CD4-positive, alpha-beta memory T cell (primary cell): ENCODE measurements at places on chromosomes 4 and X. TPM values are rescaled to one million over a fixed set of nuclear protein-coding genes. Genes with fewer than 3 reads are reported as not detected.

DNA sequence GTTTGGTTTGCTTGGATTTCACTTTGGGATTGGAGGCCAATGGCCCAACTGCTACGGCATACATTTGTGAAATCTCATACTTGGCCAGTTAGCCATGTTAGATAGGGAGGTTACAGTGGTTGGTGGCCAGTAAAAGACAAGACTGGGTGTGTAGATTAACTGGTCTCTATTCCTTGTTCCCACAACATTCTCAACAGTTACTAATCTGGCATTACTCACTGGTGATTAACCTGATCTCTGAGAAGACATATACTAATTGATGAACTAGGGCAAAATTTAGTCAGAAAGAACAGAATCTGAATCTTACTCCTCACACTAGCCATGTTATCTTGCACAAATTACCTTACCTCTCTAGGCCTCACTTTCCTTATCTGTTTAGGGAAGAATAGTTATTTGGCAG is 33.4 kb downstream of the GATB start:
- H3K4me1 ChIP-seq = no peaks in the 10 kb centered on the region
- no peak for DNase-seq
- no peaks in the 10 kb centered on the region for H3K36me3 ChIP-seq
- no peak overlapping the region for H3K4me3 ChIP-seq
- no peaks in the 10 kb centered on the region for H3K27me3 ChIP-seq
- no peak overlapping the region for H3K27ac ChIP-seq

GRCh38 chr4:5526080-5526846 is 182.1 kb downstream of the EVC2 start:
- H3K27me3 ChIP-seq = no peaks in the 10 kb centered on the region
- no peaks in the 10 kb centered on the region for H3K36me3 ChIP-seq
- no peak for DNase-seq
- H3K4me3 ChIP-seq = no peak overlapping the region
- H3K4me1 ChIP-seq = no peaks in the 10 kb centered on the region

GRCh38 chrX:68632491-68632890 is 15.0 kb upstream of the STARD8 start:
- H3K4me1 ChIP-seq = no peaks in the 10 kb centered on the region
- no peak overlapping the region for H3K4me3 ChIP-seq
- no peaks in the 10 kb centered on the region for H3K36me3 ChIP-seq
- H3K27ac ChIP-seq = no peak overlapping the region
- no peak for DNase-seq

DNA sequence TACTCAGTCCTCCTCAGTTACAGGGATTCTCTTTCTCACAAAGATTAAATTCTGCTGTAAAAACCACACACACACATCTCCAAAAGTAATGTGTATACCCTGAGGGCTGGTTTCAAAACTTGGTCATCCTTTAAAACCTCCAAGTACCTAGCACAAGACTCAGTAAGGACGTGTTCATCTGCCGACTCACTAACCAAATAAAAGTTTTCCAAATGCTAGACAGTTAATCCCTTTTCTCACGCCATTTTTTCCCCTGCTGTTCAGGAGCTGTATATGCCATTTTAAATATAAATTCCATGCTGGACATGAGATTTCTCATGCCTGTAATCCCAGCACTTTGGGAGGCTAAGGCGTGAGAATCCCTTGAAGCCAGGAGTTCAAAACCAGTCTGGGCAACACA is 3.9 kb upstream of the SAT1 start:
- no peak overlapping the region for H3K27ac ChIP-seq
- no peak overlapping the region for H3K4me3 ChIP-seq
- H3K4me1 ChIP-seq = peaks cover 23% of the 10 kb centered on the region
- no peak for DNase-seq
- no peaks in the 10 kb centered on the region for H3K36me3 ChIP-seq

- H3K27ac ChIP-seq = no peak overlapping the region
- no peaks in the 10 kb centered on the region for H3K4me1 ChIP-seq
- peaks cover 5% of the 10 kb centered on the region for H3K27me3 ChIP-seq
- no peak overlapping the region for H3K4me3 ChIP-seq
- no peaks in the 10 kb centered on the region for H3K36me3 ChIP-seq
Observed at GRCh38 chr4:186727169-186727976, 3.7 kb upstream of the FAT1 start.

The TRIM2 gene
- 7.5 TPM for polyA plus RNA-seq

The MAMLD1 gene
- polyA plus RNA-seq = 2.0 TPM

The F11 gene
- not detected for polyA plus RNA-seq

The SPATA4 gene
- polyA plus RNA-seq = not detected
